ENCODE measurements at places on chromosomes 7 and 10.

GRCh38 chr10:35739998-35740397 is 97.9 kb upstream of the FZD8 start:
- DNase-seq: no peak

- DNase-seq: no peak
Observed at GRCh38 chr7:16171928-16172327, 249.4 kb downstream of the CRPPA start.

DNA sequence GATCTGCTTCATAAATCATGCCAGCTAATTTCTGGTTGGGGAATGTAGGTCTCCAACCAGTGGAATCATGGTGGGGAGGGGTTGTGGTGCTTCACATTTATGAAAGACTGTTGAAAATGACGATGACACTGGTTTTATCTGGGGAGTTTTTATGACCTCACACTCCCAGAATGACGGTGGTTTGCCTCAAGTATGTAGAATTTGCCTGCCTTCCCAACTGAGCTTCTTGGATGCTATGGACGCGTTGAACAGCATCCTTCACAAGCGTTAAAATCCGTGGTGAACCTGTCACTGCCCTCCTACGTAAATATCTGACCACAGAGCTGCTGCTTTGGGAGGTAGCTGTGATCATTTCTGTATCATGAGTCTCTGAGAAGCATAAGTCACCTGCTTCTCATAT is 3.3 kb downstream of the INSYN2A start:
- DNase-seq: no peak

DNA sequence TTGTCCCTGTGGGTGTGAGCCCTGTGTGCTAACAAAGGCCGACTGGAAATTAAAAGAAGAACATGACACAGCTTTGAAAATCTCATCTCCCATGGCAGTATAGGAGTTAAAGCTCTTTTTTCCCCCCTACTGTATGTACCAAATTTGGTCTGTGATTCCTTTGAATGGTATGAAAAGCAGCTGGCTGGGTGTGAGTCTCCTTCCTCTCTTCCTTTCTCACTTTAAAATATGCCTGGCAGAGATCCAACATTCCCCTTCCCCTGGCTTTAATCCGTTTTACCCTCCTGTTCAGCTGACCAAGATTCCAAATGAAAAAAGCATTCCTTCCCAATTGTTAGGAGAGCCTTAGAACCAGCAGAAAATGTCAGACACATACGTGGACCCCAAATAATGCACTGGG is 225.0 kb upstream of the CELF2 start:
- DNase-seq: no peak

DNA sequence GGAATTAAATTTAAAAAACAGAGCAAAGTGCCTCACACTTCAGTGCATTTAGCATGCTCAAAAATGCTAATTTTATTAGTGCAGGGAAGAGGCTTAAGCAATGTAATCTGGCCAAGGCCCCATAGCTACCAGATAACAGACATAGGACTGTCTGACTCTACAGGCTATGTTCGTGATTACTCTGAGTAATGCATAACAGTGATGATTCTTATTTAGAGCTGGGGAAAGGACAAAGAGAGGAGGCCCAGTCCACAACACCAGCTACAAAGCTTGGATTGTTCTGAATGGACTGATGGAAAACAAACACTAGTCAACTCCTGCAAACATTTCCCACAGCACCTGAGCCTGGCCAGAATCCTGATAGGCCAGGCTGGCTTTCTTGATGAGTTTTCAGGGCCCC is 8.4 kb upstream of the CH25H start:
- no peak for DNase-seq

DNA sequence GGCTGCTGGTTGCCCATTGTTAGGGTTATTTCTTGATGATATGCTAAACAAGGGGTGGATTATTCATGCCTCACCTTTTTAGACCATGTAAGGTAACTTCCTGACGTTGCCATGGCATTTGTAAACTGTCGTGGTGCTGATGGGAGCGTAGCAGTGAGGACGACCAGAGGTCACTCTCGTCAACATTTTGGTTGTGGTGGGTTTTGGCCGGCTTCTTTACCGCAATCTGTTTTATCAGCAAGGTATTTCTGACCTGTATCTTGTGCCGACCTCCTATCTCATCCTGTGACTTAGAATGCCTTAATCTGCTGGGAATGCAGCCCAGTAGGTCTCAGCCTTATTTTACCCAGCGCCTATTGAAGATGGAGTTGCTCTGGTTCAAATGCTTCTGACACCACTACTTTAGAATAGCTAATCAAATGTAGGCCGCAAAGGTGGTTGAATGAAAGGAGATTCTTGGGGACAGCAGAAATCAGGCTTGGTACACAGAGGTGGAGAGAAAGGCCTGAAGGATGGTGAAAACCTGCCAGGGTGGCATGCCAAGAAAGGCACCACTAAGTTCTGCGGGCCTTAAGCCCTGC is 17.9 kb upstream of the SMO start:
- no peak for DNase-seq

Measured in activated CD4-positive, alpha-beta T cell treated with anti-CD3 and anti-CD28 coated beads, Interleukin-2, amount 50 U/mL, for 24 hours (primary cell).